ENCODE measurements at places on chromosomes 5 and 9. TPM values are rescaled to one million over a fixed set of nuclear protein-coding genes. Genes with fewer than 3 reads are reported as not detected.

- H3K4me1 ChIP-seq: no peaks in the 10 kb centered on the region
- H3K36me3 ChIP-seq: no peaks in the 10 kb centered on the region
- H3K27me3 ChIP-seq: no peaks in the 10 kb centered on the region
- no peak overlapping the region for H3K27ac ChIP-seq
- no peak for DNase-seq
Measured at GRCh38 chr5:94420885-94421284, 197.5 kb downstream of the KIAA0825 start.

DNA sequence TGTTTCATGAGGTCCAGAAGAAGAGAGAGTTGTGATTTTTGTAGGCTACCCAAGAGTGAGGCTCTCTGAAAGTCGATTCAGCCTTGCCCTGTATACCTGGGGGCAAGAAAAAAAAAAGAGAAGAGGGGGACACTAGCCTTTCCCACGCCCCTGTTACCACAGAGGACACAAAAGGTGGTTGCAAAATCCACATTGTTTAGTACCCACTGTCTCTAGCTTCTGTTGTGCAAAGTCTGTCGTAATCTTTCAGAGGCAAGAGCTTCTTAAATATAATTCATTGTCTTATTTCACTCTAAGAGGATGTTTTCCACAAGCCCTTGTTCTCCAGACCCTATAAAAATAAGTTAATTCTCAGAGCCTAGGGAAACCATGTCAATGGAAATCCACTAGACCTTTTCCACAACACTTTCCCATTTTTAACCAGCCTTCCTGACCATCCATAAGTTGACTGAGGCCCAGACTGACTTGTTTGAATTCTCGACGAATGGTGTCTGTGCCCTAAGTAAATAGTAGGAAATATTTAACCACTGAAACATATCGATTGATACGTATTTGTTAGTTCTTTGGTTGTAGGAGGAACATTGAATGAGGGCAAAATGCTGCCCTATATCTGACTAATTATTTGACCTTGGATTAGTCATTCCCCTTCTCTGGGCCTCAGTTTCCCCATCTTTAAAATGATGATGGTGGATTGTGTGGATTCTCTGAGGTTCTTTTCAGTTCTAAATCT lies 182.7 kb downstream of the PAPPA start:
- H3K4me3 ChIP-seq: no peak overlapping the region
- H3K27me3 ChIP-seq: no peaks in the 10 kb centered on the region

DNA sequence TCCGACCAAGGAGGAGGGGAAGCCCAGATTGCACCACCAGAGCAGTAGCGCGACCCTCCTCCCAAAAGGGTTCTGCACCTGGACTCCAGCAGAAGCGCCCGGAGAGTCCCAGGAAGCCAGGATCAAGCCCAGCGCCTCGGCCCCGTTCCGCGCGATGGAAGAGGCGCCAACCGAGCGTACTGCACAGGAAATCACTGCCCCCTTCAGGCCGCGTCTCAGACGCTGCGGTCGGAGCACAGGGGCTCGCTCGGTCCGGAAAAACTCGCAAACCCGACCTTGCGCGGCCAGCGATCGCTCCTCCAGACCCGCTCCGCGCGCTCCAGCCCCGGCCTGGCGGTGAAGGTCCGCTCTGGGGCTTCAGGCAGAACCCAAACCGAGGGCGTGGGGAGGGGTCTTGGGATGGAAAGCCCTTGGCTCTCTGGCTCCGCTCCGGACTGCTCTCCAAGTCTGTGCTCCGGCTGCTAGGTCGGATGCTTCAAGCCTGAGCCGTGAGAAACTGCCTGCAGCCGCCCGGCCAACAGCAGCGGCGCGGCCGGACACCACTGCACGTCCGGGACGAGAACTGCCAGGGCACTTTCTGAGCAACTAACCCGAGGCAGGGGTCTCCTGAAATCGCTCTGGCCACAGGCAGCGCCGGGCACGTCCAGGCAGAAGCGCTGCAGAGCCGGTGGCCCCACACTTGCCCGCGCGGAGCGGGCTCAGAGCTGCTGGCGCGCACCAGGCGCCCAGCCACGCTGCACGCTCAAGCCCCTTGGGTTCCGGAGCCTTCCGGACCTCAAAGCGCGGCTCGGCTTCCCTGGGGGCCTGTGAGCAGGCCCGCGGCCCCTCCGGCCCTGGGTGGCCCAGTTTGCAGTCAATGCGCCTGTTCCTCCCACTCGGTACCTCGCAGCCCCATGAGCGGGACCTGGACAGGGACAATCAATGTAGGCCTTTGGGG lies 1.3 kb downstream of the GABBR2 start:
- no peak for DNase-seq
- no peak overlapping the region for H3K4me3 ChIP-seq
- no peak overlapping the region for H3K27ac ChIP-seq
- H3K27me3 ChIP-seq: peaks cover 69% of the 10 kb centered on the region

DNA sequence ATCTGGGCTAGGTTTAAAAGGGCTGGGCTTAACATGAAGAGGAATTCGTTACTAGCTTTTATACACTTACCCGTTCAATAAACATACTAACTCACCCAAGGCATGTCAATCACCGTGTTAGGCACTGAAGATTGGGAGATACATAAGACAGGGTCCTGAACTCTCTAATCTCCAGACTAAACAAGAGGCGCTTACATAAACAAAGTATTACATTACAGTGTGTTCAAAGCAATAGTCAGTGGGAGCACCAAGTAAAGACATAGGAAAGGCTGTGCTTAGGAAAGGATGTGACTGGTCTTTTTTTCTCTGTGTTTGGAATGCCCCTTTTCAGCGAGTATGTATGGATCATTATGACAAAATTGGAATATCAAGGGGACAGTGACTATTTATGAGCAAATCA lies 203.6 kb upstream of the ADRA1B start:
- H3K36me3 ChIP-seq: no peaks in the 10 kb centered on the region
- no peak overlapping the region for H3K27ac ChIP-seq
- H3K4me3 ChIP-seq: no peak overlapping the region

The TMEM141 gene
- total RNA-seq: 84.7 TPM

The C1QTNF2 gene
- 0.95 TPM for total RNA-seq

The LRRC19 gene
- not detected for total RNA-seq
